ENCODE measurements at places on chromosomes 1 and 21. TPM values are rescaled to one million over a fixed set of nuclear protein-coding genes. Genes with fewer than 3 reads are reported as not detected.

The ADAMTS5 gene
- 23.0 TPM for polyA plus RNA-seq

The LCE1B gene
- not detected for polyA plus RNA-seq

The CRNN gene
- polyA plus RNA-seq = not detected

The NT5C1A gene
- 0.18 TPM for polyA plus RNA-seq

DNA sequence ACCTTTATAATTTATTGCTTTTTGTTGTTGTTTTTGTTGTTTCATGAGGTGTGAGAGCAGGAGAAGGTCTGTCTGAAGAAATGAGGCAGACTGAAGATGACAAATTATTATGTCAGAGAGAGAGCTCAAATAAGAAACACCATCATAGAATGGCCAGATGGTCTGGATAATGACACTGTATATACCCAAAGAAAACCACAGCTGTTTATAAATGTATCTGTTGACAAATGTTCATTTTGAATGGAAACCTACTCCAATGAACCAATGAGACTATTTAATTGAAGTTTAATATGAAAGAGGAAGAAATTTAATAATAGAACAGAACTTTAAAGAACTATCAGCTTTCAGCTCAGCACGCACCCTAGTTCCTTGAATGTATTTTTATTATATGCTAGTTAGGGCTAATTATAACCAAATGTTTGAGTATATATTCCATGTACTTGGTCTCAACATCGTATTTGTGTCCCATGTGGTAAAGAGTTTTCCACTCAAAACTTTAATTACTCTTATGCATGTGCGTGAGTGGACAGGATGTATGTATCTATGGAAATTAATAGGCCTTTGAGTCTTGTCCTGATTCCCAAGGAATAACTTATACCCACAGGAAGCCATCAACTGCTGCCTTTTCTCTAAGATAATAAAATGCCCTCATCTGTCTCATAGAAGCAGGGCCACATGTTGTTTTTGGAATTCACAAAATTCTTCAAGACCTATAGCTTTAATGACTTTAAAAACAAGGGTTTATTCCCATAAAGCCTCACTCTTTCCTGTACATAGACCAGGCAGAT is 202.7 kb downstream of the KCNK2 start:
- no peak for DNase-seq

DNA sequence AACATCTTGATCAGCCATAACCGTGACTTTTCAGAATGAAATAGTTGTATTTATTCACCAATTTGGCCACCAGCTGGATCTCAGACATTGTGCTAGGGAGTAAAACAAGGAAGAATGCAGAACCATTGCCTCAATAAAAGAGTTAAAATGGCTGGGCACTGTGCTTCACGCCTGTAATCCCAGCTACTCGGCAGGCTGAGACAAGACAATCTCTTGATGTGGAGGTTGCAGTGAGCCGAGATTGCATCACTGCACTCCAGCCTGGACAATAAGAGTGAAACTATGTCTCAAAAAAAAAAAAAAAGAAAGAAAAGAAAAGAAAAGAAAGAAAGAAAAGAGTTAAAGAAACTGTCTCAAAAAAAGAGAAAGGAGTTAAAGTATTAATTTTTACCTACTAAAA is 199.5 kb downstream of the TPR start:
- DNase-seq = no peak

DNA sequence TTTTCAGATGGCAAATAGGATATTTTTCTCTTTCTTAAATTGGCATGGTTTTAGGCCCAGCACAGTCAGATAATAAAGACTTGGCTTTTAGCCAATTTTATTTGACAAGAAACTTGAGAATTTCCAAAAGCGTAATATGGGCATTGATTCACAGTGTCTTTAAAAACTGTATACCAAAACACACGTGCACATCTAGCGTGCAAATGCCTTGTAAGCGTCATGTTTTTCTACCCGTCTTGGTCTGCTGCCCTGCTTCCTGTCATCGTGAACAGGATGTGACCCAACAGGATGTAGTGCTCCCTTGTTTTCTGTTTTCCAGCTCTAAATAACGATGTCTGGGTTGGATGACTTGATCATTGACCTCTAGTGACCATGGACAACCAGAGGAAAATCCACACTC is 24.7 kb upstream of the SLC44A3 start:
- no peak for DNase-seq

All from renal cortex interstitium (tissue), 15 donors.